ENCODE measurements at places on chromosomes 7 and 10.

GRCh38 chr7:87426160-87426559 lies 49.3 kb downstream of the ABCB4 start:
- DNase-seq: no peak

GRCh38 chr10:7264313-7264756 lies 146.5 kb downstream of the SFMBT2 start:
- no peak for DNase-seq

DNA sequence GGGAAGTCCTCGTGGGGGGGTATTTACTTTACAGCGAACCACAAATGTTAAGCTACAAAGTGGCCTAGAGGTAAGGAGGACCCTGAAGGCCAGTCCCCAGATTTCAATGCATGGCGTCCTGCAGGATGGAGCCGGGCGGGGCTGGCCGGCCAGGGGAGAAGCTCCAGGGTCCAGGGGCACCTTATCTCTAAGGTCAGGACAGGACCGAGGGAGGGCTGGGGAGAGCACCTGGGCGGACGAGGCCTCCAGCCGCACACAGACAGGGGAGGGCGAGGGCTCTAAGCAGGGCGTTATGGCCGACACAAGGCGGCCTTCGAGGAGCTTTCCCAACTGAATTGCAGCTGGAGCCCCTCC lies 96.4 kb upstream of the DIP2C start:
- no peak for DNase-seq

- no peak for DNase-seq
These were observed 2.5 kb downstream of the VAX1 start for GRCh38 chr10:117135480-117136140.

DNA sequence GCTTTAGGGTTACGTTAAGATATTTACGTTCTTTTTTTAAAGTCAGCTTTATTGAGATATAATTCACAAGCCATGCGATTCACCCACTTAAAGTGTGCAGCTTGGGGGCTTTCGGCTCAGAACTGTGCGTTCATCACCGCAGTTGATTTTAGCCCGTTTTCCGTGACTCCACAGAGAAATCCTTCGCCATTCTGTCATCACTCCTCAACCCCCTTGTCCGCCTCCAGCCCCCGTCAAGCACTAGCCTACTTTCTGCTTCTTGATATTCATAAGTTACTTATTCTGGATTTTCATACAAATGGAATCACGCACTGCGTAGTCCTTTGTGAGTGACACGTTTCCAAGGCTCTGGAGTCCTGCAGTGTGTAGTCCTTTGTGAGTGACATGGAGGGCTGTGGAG lies 20.4 kb downstream of the FAM20C start:
- no peak for DNase-seq

- no peak for DNase-seq
These were observed 38.0 kb upstream of the CAV2 start for GRCh38 chr7:116461500-116461899.

GRCh38 chr10:110214371-110214826 lies 7.0 kb downstream of the MXI1 start:
- no peak for DNase-seq

DNA sequence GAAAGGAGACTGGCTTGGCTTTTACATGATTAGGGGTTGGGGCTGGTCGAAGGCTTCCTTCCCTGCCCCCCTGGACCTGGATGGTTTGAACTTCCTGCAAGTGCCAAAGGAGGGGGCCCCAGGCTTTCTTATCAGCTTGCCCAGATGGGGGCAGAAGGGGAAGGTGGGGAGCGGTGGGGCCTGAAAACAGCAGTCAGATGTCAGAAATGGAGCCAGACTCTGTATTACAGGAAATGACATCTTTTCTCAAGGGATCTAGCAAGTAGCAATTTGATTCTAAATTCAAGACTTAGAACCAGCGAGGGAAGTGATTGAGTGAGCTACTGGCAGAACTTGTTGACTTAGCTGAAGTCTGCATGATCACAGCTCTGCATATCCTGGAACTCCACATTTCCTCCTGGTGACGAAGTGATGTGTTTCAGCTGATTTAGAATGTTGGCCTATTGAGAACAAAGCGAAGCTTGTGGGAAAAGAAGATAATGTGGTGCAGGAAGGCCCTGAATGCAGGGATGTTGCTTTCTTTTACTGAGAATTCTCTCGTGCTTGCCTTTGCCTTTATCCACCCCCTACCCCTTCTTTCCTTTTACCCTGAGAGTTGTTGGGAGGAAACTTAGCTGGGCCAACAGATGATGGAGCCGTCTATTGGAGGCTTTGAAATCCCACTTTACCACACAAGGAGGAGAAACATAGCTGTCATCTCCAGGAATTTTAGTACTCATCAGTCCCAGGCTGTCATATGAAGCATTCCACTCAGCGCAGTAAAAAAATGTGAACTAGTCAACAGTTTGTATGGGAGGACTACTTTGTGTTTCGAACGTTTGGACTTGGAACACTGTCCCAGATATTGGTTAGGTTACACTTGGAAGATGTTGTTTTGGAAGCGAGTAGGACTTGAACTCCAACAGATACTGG lies 43.2 kb downstream of the CCNY start:
- peak; percentile 63 for DNase-seq

- DNase-seq: no peak
These were observed 260.8 kb downstream of the SKAP2 start for GRCh38 chr7:26603631-26604030.

- DNase-seq: no peak
These were observed 50.2 kb downstream of the RABGEF1 start for GRCh38 chr7:66790725-66791124.

GRCh38 chr7:144834641-144835144 lies 1.2 kb downstream of the TPK1 start:
- peak; percentile 77 for DNase-seq

- no peak for DNase-seq
These were observed 109.6 kb downstream of the MYL10 start for GRCh38 chr7:101519324-101520023.

GRCh38 chr7:114085592-114086501 lies 167.0 kb upstream of the PPP1R3A start:
- peak; percentile 39 for DNase-seq

DNA sequence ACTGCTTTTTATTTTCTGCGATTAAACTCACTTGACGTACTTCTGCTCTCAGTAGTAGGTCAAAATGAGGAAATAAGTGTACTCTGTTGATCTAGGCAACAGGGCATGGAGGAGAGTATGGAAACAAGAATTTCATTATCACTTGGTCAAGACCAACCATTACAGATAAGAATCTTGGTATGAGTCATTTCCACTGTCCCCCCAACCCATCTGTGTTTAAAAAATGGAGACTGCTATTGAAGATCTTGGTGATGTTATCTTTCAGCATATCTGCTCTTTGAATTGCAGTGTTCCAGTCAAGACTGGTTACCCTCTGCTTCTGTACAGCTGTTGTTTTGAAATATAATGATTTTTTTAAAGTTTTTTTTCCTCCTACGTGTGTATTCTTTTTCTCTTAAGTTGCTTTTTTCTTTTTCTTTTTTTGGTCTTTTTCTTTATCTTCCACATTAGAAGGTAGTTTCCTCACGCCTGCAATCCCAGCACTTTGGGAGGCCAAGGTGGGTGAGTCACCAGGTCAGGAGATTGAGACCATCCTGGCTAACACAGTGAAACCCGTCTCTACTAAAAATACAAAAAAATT lies 11.7 kb downstream of the STAM start:
- peak; percentile 33 for DNase-seq

- no peak for DNase-seq
These were observed 1024.8 kb upstream of the AUTS2 start for GRCh38 chr7:68573271-68574005.

Measured in suppressor macrophage (primary cell).